Tibial artery (tissue), 4 donors: ENCODE measurements at places on chromosomes 4 and X.
A peak's percentile ranks its signal among the peaks of the same experiment; 100 is the strongest.

DNA sequence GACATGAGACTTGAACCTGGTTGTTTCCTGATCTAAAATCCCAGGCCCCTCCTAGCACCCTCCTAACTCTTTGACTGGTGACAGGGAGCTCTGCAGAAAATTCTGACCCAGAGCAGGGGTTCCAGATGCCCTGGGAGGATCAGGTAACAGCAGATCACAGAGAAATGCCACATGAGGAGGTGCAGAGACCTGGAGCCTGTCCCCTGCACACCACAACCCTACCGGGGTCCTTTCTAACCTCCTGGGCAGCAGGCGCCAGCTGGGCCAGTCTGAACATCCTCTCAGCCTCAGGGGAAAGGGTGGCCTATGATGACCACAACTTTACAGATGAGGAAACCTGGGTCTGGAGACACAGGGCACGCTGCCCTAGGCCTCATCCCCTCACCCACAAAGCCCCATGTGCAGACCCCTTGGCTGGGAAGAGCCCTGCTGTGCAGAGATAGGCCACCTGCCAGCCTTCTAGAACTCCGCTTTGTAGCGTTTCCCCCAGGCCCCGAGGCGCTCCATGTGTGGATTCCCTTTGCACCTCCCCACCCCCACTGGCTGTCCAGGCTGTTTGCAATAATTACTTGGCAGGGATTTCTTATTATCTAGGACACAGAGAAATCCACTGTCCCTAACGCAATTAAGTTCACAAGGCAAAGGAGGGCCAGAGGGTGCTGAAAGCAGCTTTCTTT is 36.5 kb downstream of the WDR1 start:
- DNase-seq = peak; percentile 19

- no peak for DNase-seq
These were observed 1297.3 kb downstream of the C4orf33 start for GRCh38 chr4:130393231-130393630.

DNA sequence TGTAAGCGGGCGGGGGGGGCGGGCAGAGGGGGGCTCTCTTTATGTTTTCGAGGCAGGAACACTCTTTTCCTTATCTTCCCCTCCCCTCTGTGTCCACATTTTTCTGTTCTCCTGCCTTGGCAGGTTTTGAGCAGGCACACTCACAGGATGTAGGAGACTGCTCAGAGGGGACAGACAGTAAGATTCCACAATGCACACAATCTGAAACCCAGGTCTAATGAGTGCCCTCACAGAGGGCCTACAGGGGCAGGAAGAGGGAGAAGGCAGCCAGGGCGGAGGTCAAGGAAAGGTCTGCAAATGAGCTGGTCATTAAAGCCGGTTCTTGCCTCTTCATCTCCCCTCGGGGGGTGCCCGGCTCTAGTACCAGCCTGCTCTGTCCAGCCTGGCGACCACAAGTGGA is 106.1 kb upstream of the ATP6AP2 start:
- no peak for DNase-seq

DNA sequence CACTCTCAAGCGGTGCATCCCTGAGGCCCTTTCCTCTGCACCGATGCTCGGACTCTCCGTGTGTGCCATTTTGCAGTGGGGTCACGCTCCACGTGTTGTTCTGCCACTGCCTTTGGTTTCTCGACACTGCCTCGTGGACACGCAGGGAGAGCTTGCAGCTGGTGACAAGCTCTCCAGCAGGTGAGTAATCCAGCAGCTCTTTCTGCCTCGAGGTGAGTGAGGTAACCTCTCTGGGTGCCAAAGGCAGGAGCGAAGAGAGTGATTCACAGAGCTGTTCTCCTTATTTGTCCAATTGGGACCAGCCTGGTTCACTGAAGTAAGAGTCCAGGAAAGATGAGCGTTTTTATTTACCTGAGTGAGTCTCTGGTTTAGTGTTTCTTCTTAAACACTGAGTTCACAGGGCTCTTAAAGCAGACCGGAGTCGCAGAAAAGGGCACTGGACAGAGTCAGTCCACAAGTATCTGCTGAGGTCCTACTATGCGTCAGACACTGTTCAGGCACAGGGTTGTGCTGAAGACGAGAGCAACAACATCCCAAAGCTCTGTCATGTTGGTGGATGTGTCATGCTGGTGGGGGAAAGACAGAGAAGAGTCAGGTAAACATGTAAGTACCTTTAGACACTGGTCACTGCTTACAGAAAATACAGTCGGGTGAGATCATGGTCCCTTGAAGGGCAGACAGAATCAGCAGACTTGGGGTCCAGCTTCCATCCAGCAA is 61.8 kb downstream of the FHDC1 start:
- no peak for DNase-seq

- no peak for DNase-seq
These were observed 80.8 kb downstream of the HTRA3 start for GRCh38 chr4:8350352-8350751.

DNA sequence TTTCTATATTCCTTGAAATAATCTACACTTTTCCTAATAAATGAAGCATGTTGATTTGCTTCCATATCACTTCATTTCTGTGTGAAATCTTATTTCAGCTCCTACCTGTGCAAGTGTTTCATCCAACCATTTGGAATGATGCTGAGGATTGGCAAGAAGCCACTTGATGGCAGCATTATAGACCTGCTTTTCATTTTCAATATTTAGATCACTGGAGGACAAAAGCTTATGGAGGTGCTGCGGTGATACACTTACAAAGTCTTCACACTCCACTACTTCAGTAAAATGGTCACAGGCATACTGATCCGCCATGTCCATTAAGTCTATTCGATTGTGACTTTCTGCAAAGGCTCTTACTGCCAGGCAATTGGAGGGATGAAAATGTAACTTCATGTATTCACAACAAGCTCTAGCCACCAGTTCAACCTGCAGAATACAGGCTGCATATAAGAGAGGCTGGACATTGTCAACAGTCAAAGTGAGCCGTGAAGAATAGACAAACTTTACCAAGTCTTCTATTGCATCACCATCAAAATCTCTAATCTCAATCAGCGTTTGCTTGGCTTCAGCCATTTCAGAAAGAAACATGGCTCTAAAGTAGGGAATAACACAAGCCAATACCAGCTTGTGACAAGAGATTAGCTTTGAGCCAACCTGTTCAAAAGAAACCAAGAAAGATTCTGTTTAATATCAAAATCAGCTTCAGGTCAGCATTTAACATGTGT is 35.1 kb downstream of the KLHL8 start:
- DNase-seq = no peak

DNA sequence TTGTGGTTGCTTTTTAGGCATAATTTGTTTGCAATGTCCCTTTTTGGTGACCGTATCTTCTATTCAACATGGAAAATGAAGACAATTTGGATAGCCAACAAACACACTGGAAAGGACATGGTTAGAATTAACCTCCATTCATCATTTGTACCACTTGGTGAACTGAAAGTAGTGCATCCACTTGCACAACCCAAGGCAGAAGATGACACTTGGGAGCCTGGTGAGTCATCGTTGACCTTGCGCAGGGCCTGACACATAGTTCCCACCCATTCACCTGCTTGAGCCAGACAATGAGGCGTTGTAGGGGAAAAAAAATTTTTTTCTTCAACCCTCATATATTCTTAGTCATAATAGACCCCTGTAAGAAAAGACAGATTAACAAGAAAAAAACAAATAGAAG is 32.4 kb downstream of the EGF start:
- no peak for DNase-seq

DNA sequence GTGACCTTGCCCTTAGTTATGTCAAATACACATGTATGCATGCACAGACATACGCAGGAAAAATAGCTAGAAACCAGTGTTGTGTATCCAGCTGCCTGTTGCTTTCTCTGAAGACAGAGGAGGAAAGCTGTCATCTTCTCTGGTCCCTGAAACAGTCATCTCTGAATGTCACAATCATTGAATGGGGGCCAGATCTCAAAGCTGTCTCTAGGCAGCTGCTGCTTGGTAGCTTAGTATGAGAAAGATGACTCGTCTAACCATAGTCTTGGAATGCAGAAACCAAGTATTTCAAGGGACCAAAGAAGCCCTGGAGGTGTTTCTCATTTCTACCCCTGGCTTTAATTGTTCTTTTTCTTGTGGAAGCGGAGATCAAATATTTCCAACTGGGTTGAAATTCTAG is 4.0 kb downstream of the GRIA3 start:
- no peak for DNase-seq

- no peak for DNase-seq
These were observed 63.4 kb downstream of the DCUN1D4 start for GRCh38 chr4:51906167-51906958.

- DNase-seq = no peak
These were observed 41.1 kb downstream of the CASP6 start for GRCh38 chr4:109662116-109662515.

DNA sequence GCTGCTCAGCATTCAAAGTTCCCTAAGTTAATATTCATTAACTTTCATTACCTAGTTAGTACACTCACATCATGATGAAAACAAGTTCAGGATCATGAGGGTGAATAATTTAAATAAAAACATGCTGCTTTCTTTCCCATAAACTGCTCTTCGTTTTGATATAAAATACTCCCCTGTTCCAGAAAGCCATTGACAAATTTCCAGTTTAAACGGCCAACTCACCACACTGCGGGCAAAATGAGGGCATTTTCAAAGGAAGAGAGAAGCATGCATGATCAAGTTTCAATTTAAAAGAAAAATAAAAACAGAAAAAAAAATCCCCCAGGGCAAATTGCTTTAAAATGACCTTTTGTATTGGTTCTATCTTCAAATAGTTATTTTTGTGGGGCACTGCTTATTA is 69.6 kb downstream of the EPHA5 start:
- DNase-seq = no peak

DNA sequence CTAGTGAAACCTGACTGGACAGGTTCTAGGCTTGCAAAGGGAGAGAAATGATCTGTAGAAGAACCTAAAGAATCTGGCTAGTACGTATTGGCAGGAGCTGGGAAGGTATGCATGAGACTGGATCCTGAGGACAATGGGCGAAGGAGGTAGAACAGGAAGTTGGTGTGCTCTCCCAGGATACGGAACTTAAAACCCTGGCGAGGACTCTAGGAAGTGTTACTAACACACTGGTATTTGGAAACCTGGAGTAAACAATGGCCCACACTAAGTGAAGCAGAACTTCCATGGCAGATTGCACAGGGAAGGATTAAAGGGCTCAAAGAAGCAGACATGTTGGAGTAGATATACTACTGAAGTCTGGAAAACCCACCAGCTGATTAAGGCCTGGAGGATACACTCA is 9.1 kb downstream of the SYN1 start:
- no peak for DNase-seq

GRCh38 chr4:121370729-121371325 is 10.0 kb downstream of the QRFPR start:
- peak; percentile 66 for DNase-seq
